ENCODE measurements at places on chromosomes 11 and 22.

DNA sequence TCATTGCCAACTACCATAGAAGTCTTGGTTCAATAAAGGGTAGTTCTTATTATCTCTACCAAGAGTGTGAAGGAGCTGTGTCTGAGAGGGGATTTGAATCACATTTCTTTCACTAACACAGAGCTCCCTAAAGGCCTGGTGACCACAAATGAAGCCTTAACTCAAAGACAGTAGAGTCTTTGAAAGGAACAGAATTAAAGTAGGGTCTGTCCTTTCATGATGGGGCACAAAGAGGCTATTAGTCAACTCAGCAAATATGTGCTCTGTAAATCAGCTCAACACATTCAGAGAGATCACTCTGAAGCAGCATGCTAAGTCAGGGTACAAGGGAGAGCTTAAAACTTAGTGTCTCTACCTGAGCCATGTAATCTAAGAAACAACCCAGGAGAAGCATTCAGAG lies 212.4 kb upstream of the SYN3 start:
- DNase-seq: no peak

GRCh38 chr11:67368621-67369020 lies 4.8 kb downstream of the CLCF1 start:
- DNase-seq: no peak

DNA sequence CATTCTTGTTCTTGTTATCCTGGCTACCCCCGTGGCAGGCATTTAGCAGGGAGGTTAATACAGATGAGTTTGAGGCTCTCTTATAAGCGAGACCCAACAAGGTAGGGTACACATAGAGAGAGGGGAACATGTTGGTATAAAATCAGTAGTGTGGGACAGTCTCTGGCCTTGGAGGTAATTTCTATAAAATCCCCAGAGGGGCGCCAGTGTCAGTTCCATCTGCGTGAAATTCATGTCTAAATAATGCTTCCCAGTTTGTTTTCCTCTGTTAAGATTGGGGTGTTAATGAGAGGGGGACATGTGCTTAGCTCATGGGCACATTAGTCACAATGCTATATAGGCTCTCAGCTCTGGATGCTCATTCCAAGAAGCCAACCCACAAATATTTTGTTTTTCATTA lies 150.7 kb downstream of the MYO18B start:
- no peak for DNase-seq

- DNase-seq: no peak
Measured at GRCh38 chr11:2271327-2272227, 1.2 kb upstream of the ASCL2 start.

DNA sequence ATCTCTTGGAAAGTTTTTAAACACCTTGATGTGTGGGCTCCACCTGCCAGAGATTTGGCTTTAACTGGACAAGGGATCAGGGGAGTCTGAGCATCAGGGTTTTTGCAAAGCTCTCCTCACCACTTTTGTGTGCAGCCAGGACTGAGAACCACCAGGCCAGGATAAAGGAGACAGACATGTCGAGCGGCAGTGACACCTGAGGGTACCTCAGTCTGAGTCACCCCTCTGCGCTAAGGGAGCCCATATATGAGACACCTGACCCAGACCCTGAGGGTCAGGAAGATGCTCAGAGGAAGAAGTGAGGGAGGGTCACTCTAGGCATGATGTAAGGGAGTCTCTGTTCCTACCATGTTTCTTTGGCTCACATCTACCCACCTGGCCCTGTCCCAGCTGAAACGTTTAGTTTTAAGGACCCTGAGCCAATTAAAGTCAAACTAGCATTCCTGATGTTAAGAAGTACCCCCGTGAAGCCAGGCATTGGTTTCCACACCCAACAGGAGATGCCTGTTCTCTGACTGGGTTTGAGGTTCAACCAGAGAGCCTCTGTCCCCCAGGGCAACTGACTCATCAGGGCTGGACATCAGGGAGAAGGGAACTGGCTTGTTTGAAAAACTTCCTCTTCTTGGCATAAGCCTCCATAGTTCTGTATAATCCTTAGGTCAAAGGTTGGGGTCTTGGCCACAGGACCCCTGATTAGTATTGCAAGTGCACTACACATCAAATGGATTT lies 72.4 kb upstream of the BIRC3 start:
- no peak for DNase-seq

GRCh38 chr22:40430991-40431390 lies 60.6 kb downstream of the SGSM3 start:
- no peak for DNase-seq

GRCh38 chr11:126697936-126698335 lies 302.6 kb downstream of the KIRREL3 start:
- no peak for DNase-seq

- no peak for DNase-seq
Measured at GRCh38 chr22:41215926-41216325, 10.8 kb downstream of the L3MBTL2 start.

GRCh38 chr11:61686469-61686868 lies 6.3 kb downstream of the DAGLA start:
- DNase-seq: no peak

GRCh38 chr11:30902929-30903328 lies 316.8 kb upstream of the MPPED2 start:
- DNase-seq: no peak

- no peak for DNase-seq
Measured at GRCh38 chr11:75632450-75632849, 36.4 kb downstream of the MAP6 start.

GRCh38 chr22:32850591-32851517 lies 49.3 kb downstream of the TIMP3 start:
- no peak for DNase-seq

GRCh38 chr11:2816941-2817421 lies 68.6 kb downstream of the CDKN1C start:
- DNase-seq: no peak

GRCh38 chr11:65786786-65787636 lies at the start of gene OVOL1:
OVOL1 (plus strand) TSS chr11:65787063; CDS start chr11:65787374, 311 bp downstream.
- no peak for DNase-seq

GRCh38 chr22:19957445-19957844 lies 15.8 kb upstream of the TXNRD2 start:
- no peak for DNase-seq

- no peak for DNase-seq
Measured at GRCh38 chr11:47348859-47349258, 3.6 kb downstream of the MYBPC3 start.

- no peak for DNase-seq
Measured at GRCh38 chr22:26479043-26479791, 4.4 kb downstream of the HPS4 start.

- no peak for DNase-seq
Measured at GRCh38 chr22:49241174-49241851, 586.4 kb downstream of the BRD1 start.

DNA sequence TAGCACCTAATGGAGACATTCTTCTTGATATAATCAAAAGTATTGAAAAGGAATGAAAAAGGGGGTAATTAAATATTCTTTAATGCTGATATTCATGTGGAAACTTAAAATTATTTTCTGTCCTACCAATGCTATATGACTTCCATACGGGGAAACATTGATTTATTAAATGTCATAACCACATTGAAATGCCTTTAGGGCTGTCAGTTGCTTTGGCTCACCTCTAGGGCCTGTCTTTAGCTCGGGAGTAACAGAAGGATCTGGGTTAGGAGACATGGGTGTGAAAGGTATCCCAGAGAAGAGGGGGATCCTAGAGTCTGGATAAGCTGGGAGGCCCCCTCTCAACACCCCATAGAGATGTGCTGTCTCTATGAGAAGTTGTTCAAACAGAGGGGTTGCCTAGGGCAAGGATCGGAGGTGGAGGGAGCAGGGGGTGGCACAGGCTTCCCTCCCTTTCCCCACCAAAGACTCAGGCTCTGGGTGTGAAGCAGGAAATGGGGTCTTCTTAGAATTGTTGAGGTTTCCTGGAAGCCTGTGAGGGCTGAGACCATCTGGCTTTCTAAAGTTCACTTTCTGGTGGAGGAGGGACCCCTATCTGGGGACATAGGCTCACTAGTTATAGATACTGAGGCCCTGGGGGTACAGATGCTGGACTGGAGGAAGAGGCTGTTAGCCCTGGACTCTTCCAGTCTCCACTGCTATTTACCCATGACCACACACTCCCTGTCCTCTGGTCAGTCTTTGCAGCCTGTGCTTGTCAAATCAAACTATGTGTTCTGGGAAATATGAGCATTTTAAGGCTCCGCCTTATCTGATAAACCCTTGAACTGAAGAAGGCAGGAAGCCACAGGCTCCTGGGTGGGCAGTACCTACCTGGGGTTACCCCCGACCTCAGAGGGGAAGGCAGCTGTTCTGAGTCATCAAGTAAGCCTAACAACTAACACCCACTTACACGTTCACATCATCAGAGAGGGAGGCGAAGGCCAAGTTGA lies 55.8 kb upstream of the RRAS2 start:
- DNase-seq: peak; percentile 24

- DNase-seq: no peak
Measured at GRCh38 chr11:12287009-12287373, 90.4 kb upstream of the PARVA start.

GRCh38 chr11:59154610-59155009 lies 12.0 kb downstream of the FAM111A start:
- DNase-seq: no peak

All from T follicular helper cell (primary cell).